ENCODE measurements at places on chromosomes 5 and 9. TPM values are rescaled to one million over a fixed set of nuclear protein-coding genes. Genes with fewer than 3 reads are reported as not detected.

GRCh38 chr5:54360089-54360488, 49.7 kb upstream of the ARL15 start:
- no peak for DNase-seq

GRCh38 chr5:8756498-8757084, 789.3 kb downstream of the SEMA5A start:
- peak; percentile 36 for DNase-seq

DNA sequence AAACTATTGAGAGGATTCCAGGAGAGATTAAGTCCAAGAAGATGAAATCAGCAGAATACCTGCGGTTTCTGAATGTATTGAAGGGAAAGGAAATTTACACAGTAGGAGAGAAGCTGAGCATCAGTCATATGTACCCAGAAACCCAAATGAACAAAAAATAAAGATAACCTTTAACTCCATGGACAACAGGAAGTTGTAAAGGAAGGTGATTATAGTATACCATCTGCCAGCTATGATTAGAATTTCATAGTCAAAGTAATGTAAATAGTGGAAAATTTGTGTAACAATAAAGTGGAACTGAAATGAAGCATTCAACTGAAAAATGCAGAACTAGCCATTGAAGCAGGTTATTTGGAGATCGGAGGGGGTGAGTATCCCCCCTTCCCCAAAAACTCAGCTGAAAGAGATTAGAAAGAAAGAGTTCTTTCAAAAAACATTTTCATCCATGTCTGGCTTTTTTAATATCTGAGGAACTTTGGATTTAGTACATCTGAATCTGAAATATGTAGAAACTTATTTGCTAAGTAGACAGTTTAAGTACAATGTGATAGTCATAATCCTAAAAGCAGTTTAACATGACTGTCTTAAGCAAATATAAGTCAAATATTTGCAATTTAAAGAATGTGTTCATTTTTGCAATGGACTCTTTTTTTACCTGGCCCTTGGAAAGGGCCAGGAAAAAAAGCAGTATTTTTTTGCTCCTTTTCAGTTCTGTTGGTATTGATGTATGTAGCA, 58.4 kb downstream of the APC start:
- no peak for DNase-seq

GRCh38 chr9:89160806-89161205, 17.8 kb downstream of the SHC3 start:
- DNase-seq, result no peak

Gene HRCT1
- total RNA-seq, result 17.4 TPM

Gene LCP2
- total RNA-seq, result 5.9 TPM

DNA sequence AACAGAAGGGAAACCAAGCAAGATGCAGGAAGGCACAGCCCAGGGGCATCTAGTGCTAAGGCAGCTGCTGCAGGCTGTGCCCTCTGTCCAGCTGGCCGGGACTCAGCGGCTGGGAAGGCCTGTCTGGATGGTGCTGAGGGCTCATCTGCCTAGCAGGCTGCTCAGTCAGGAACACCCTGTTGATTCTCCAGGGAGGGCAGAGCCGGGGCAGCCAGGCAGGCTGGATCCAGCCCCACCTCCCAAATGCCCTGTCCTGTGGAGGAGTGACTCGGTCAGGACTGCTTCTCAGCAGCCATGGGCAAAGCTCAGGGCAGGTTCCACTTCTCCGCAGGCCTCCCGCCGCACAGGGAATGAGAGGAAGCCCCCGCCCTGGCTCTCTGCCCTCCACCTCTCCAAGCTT, 7.8 kb upstream of the LCN9 start:
- DNase-seq, result no peak

Gene GABRP
- total RNA-seq, result not detected
